ENCODE measurements at places on chromosomes 7 and 10.

DNA sequence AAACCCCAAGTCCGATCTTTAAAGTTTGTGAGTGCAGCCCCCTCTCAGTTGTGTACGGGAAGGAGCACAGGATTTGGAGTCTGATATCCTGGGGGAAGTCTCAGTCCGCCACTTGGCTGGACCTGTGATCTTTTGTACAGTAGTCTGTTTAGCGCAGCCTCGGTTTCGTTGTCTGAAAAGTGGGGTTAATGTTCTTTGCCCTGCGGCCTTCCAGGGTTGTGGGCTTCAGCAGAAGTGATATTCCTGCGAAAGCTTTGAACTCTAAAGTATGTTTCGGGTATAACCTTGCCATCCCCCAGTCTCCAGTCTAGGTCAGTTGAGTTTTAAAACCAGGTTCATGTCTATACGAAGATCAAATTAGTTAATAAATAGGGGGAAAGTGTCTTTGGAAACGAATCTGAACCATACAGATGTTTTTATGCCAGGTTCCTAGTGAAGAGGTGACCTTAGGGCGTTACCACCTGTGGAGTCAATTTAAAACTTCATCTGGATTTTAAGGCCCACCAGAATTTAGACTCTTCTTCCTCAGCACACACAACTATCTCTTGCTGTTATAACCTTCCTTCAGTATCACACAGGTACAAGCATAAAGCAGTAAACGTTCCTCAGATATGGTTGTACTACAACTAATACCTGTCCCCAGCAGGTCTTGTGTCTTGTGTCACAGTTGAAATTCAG, 904 bp downstream of the R3HCC1L start:
- DNase-seq, result no peak

- no peak for DNase-seq
Observed at GRCh38 chr7:34160261-34160752, 255.0 kb downstream of the BMPER start.

DNA sequence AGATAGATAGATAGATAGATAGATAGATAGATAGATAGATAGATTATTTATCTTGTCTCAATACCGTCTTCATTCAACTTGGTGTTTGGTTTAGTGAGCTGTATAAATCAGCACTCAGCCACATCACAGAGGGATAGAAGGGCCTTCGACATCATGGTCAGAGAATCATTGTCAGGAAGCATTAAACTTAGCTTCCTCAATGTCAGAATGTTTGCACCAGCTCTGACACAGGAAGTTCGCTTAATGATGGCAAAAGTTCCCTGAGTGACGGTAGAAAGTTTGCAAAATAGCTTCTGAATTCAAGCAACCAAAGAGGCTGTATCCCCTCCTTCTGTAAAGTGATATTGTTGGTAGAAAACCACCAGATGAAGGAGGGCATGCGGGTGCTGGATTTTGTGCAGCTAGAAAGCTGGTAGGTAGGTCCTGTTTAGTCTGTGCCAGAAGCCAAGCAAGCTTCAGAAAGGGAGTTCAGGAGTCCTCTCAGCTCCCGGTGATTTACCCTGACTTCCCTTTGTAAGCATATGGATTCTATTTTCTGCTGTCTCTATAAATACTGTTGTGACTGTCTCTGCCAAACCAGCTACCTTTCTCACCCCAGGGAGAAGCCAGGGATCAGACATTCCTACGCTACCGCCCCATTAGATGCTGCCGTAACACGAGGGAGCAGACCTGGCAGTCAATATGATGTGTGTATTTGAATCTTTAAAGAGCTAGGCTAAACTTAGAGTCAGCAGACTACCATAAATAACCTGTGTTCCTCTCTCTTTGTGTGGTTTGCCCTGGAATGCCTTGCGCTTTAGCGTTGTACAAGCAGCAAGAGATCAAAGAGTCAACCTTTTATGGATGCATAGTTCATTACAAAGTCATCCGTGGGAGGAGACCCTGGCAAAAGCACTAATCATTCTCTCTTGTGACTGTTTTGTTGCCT, 200.5 kb upstream of the KIAA1217 start:
- DNase-seq, result no peak

- no peak for DNase-seq
Observed at GRCh38 chr7:150823484-150824126, 23.0 kb downstream of the TMEM176A start.

GRCh38 chr10:93493162-93493561, 3.2 kb upstream of the CEP55 start:
- no peak for DNase-seq

GRCh38 chr7:10316488-10316887, 657.2 kb upstream of the PHF14 start:
- DNase-seq, result no peak

- no peak for DNase-seq
Observed at GRCh38 chr7:70457883-70458680, 673.9 kb upstream of the GALNT17 start.

DNA sequence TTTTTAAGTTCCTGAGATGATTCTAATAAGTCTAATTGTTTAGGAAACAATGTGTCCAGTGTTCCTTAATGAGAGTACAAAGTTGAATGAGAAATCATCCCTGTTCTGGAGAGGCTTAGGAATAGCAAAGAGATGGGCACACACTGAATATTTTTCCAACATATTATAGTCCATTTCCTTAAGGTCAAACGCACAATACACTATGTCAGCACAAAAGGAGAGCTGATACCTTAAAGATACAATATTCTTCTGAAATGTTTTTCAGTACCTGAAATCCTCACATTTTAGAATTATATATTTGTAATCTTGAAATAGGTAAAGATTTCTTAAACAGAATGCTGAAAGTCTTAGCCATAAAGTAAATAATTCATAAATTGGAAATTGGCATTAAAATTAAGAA, 183.2 kb downstream of the GRM3 start:
- DNase-seq, result no peak

Data from T-helper 9 cell (primary cell).